ENCODE measurements at places on chromosomes 6 and 20.
A peak's percentile ranks its signal among the peaks of the same experiment; 100 is the strongest.

GRCh38 chr20:46028772-46029371 lies at the start of gene SLC12A5:
Gene SLC12A5, plus strand, starts transcription at chr20:46029215. Its CDS starts 130 bp downstream, at chr20:46029345.
- DNase-seq, result no peak

DNA sequence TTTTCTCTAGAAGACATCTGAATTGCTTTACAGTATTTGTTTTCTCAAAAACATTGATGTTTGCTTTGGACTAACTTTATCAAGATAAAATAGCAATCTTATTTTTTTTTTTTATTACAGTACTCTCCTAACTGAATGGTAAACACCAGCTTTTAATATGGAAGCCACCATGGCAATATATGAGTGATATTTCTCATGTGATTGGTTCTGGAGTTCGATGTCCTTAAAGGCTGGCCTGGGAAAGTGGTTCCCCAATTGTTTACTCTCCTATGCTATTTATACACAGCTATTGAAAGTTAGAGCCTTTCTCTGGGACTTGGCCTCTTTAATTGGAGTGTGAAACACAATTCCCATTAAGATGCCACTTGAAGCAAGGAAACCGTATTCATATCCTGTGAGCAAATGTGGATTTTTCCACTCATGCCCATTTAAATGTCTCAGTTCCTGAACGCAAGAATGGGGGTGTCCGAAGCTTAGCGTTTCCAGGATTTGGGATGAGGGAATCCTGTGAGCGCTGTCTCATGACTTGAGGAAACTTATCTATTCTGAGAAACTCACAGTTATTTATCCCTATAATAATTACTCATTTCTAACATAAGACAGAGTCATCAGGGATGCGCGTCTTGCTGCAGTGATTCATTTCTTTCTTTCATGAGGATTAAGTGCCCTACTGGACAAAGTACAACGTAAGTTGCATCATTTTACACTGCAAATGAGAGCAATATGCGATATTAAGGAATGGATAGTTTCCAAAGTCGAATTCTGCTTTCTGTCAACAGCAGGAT lies 143.3 kb upstream of the PREP start:
- DNase-seq, result no peak

DNA sequence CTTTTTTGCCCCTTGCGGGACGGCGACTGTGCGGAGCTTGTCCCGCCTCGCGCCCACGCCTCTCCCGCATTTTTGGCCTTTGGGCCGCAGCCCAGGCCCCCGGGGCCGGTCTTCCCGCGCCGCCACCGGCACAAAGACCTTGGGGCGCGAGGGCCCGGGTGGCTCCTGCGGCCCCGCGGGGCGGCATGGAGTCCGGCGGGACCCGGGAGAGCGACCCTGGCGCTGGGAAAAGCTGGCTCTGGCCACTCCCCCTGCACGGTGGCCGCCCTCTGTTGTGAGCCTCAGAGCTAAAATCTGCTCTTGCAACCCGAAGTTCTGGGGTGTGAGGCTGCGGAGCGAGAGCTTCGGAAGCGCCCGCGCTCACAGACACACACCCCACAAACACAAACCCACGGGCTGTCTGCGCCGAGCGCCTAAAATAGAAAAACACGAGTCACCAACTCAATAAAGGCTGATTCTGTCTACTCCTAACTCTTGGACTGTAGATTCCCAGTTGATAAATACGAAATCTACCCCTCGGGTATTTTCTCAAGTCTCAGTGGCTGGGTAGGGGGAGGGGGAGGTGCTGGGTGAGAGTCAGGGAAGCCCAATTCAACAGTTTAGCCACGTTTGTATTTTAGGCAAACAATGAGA lies 496 bp upstream of the BEND3 start:
- peak; percentile 15 for DNase-seq

DNA sequence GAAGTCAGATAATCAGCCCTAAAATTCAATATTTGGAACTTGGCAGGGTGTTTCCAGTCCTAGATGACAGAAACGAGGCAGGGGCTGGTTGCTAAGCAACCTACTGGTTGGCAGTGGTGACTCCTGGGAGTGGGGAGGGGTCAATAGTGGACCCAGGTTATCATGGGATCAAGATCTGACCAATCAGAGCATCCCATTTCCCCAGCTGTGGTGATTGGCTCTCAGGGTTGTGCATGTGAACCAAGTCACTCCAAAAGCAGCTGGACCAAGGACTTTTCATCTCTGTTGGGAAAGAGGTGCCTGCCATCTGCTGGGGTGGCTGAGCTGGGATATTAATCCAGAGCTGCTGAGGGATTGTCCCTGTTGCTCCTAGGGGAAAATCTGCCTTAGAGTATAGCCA lies 253.4 kb downstream of the PREX1 start:
- DNase-seq, result no peak

- no peak for DNase-seq
Observed at GRCh38 chr6:55778705-55779104, 96.7 kb downstream of the BMP5 start.

- no peak for DNase-seq
Observed at GRCh38 chr6:8391934-8392333, 43.4 kb downstream of the SLC35B3 start.

DNA sequence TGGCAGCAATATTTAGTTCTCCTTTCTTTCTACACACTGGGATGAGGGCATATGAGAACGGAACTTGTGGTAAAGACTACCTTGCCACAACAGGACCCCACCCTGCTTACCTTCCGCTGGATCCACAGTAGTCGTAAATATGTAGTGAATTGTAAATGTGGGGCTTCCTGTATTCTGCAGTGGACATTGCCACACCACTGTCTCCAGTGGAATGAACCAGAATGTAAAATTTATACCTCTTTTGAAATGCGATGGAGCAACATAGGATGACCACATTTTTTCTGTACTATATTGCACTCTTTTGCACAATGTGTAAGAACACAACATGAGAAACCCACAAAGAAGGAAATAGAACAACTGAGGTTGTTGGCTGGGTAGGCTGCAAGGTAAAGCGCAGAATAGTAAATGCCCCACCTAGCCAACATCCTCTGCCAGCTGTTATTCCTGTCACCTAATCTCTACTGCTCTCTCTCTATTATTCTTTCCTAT lies 16.1 kb upstream of the RIPOR2 start:
- peak; percentile 76 for DNase-seq

DNA sequence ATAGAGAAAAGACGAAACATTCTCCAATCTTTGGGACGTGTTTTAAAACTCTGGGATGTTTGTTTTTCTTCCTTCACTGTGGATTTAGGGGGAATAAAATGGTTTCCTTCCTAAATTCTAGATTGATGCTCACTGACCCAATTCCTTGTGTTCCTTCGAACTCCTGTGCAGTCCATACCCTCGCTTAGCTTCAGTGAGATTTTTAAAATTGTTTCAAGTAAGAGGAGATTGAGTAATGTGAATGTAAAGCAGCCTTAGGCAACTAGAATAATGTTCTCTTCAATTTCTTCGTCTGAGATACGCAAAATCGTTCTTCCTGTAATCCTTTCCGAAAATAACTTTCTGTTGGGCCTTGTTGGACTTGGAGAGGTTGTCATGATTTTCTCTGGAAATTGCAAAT lies 2.6 kb upstream of the VGLL2 start:
- DNase-seq, result no peak

- DNase-seq, result no peak
Observed at GRCh38 chr20:49697071-49697470, 16.6 kb downstream of the B4GALT5 start.

DNA sequence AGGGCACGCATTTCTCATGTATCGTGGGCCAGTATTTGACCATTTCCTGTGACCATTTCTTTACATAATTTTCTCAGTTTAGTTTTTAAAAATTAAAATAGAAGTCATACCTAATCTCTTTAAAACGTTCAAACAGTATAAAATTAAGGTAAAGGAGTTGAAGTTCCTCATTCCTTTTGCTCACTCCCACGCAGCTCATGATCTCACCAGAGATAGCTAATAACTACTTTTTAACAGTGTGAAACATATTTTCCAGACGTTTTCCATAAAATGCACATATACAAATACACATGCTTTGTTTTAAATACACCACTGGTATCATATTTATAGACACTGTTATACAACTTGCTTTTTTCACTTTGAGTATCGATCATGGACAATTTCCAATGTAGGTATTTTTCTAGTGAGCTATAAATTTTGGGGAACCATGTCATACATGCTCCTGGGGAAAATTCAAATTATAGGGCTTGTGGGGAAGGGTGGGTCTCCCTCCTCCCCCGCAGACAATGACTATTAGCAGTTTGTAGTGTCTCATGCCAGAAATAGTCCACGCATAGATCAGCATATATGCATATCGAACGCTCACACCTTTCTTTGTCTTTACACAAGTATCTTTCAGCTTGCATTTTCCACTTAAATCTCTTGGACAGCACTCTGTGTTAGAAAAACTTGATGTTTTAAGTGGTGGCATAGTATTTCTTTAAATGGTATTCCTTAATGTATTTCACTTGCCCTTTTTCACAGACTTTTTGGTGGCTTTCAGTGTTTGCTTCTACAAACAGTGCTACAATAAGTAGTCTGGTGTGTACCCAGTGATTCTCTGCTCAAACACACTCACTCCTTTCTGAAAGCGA lies 145.5 kb upstream of the ZNF217 start:
- no peak for DNase-seq

DNA sequence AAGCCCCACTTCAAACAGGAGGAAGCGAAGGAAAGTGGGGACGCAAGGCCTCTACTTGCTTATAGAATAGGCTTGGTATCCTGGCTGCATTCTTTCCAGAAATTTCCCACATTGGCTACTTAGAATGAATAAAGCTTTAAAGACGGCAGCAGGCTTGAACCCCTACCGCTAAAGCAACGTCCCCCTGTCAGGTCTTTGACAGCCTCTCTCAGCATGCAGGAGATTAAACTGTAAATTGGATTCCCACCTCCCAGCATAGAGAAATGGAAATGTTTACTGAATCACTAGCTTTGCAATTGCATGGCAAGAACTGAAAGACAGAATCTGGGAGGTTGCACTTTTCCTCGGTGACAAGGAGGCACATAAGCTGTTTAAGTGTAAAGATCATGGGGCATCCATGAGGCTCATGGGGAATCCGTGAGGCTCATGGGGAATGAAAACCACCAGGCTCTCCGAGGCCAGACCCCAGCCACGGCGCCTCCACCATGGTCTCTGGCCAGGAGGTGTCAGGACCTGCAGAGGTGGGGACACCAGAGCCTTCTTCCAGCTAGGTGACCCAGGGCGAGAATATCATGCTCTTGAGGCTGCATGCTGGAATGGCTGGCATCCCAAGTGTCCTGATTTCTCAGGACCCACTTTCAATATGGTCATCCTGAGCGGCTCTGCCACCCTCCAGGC lies 10.3 kb downstream of the LEMD2 start:
- no peak for DNase-seq

DNA sequence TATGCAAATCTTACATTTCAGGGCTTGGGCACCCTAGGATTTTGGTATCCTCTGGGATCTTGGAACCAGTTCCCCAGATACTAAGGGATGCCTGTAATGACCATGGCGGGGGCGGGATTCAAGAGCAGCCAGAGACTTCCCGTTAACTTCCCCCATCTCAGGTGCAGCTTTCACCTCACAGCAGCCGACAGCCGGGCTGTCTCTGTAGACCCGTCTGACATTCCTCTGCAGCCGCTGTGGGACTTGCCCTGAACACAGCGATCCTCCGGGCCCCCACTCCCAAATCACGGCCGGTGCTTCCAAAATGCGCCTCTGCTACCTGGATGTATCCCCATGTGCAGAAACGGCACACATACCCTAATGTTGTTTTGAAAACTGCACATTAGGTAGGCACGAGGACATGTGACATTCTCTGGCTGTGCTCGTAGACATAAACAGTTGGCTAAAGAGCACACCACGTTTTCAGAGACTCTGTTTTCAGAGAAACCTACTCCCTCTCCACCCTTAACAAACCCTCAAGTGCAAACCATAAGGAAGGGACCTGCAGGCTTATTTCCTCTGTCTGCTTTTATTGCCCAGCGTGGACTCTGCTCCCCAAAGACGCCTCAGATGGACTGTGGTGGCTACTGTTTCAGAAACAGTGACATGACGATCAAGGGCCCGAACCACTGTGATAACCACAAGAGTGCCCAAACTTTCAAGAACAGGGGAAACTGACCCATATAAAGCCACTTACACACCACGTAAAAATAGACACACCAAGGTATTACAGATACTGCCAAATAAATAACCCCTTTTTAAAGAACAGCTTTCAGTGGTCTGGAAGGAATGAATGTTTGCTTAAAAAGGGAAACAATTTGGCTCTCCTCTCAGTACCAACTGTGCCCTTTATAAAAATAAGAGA lies 72.9 kb upstream of the FOXC1 start:
- DNase-seq, result no peak

- DNase-seq, result no peak
Observed at GRCh38 chr20:49695830-49696229, 17.8 kb downstream of the B4GALT5 start.

- DNase-seq, result no peak
Observed at GRCh38 chr20:19465536-19465935, 253.1 kb downstream of the SLC24A3 start.

Measured in CD4-positive, alpha-beta T cell treated with Interleukin-12 subunit alpha and Interleukin-12 subunit beta, for 1 hour (primary cell).